ENCODE measurements at places on chromosomes 16 and 17. TPM values are rescaled to one million over a fixed set of nuclear protein-coding genes. Genes with fewer than 3 reads are reported as not detected.
A peak's percentile ranks its signal among the peaks of the same experiment; 100 is the strongest.

The KRTAP3-2 gene
- total RNA-seq: not detected

The TMEM98 gene
- 254 TPM for total RNA-seq

The CLEC18B gene
- 0.57 TPM for total RNA-seq

DNA sequence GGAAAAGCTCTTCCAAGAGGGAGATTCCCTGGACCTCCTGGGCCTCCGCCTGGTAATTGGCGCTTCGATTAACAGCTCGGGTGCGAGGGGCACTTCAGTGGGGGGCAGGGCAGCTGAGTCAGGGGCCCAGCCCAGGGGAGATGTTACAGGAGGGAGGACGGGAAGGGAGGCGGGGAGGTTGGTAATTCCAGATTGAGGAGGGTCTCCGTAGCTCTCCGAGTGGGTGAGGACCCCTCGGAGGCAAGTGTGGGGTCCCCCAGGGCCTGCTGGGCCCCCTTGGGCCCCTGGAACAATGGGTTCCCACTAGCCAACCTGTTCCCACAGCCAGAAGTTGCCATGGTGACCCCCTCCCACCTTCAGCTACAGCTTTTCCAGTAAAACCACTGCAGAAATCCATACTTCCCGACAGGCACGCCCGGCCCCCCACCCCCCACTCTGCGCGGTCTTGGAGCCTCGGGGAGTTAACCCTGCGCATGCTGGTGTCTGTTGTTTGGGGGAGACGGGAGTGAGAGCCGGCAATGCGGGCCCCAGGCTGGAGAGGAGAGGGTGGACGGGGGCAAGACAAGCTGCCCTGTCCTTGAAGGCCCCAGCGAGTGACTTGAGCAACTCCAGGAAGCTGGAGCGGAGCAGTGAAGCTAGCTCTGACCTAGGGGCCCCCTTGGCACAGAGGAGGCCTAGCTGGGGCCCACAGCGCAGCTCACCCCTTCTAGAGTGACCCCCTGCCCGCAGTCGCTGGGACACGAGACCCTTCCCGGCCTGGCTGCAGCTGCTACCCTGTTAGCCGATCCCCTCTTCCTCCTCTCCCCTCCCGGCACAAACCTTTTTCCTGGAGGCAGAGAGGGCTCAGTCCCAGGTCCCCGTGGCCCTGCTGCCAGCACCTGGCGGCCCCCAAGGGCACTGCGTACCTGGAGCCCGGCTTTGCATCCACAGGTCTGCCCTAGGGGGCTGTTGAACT is 37.8 kb downstream of the TMEM235 start:
- H3K36me3 ChIP-seq: no peaks in the 10 kb centered on the region
- DNase-seq: no peak
- no peaks in the 10 kb centered on the region for H3K4me1 ChIP-seq
- H3K27ac ChIP-seq: no peak overlapping the region

DNA sequence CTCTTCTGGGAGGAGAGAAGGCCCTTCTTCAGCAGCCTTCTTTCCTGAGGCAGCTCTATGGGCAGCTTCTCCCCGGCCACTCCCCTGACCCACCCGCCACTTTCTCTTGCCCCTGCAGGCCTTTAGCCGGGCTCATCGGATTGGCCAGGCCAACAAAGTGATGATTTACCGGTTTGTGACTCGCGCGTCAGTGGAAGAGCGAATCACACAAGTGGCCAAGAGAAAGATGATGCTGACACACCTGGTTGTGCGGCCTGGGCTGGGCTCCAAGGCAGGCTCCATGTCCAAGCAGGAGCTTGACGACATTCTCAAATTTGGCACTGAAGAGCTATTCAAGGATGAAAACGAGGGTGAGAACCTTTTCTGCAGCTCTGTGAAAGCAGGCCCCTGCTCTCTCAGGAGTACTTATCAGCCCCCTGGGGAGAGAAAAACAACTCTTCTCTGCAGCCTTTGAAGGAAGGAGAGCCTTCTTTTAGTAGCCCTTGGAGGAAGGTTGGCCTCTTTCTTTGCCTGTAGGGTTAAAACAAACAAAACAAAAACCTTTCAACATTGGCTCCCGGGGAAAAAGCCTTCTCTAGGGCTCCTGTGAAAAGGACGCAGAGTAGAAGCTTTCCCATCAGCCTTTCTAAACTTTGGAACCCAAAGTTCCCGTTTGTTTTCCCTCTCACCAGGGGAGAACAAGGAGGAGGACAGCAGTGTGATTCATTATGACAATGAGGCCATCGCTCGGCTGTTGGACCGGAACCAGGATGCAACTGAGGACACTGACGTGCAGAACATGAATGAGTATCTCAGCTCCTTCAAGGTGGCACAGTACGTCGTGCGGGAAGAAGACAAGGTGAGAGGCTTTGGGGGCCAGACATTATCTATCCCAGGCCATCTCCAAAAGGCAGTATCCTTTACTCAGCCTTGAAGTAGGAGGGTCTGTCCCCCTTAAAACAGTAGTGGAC is 12.7 kb downstream of the RNF227 start:
- H3K4me1 ChIP-seq: no peaks in the 10 kb centered on the region
- no peaks in the 10 kb centered on the region for H3K27me3 ChIP-seq
- no peak overlapping the region for H3K27ac ChIP-seq
- no peak for DNase-seq
- H3K36me3 ChIP-seq: peaks cover 98% of the 10 kb centered on the region
- H3K4me3 ChIP-seq: no peak overlapping the region

GRCh38 chr17:7250695-7251627 is 573 bp downstream of the CTDNEP1 start:
- H3K4me3 ChIP-seq: peak overlapping the region; percentile 100
- H3K4me1 ChIP-seq: peaks cover 33% of the 10 kb centered on the region
- DNase-seq: no peak
- H3K27me3 ChIP-seq: no peaks in the 10 kb centered on the region

DNA sequence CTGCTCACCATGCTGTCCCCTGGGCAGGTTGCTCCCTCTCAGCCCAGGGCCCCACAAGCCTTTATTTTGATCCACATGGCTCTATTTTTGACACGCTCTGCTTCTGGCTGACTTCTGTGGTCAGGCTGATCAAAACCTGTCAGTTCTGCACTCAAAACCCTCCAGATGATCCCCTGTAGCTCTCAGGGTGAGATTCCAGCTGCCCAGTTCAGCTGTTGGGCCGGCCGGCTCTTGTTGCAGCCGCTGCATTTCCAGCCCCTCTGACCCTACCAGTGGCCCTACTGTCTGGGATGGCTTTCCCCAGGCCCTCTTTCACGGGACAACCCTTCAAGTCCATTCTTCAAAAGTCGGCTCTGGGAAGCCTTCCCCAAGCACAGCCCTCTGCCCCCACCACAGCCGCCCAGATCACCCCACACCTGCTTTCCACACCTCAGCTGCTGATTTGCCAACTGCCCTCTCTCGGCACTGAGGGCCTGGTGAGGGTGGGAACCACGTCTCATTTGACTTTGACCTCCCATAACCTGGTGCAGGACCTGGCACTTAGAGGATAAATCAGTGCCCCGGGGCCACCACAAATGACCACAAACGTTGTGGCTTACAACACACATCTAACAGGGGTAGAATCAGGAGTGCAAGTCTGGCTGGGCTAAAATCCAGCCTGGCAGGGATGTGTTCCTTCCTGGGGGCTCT is 16.3 kb upstream of the CACNG4 start:
- no peaks in the 10 kb centered on the region for H3K27me3 ChIP-seq
- no peaks in the 10 kb centered on the region for H3K36me3 ChIP-seq
- no peak overlapping the region for H3K4me3 ChIP-seq
- H3K4me1 ChIP-seq: no peaks in the 10 kb centered on the region

GRCh38 chr17:72439893-72440502 is 319.2 kb downstream of the SOX9 start:
- H3K4me3 ChIP-seq: no peak overlapping the region
- no peaks in the 10 kb centered on the region for H3K27me3 ChIP-seq
- no peaks in the 10 kb centered on the region for H3K4me1 ChIP-seq
- DNase-seq: no peak

Measured in Peyer's patch (tissue), 4 donors.